ENCODE measurements at places on chromosomes 2 and 18. TPM values are rescaled to one million over a fixed set of nuclear protein-coding genes. Genes with fewer than 3 reads are reported as not detected.

UGT1A6 gene
- polyA plus RNA-seq: not detected

DHRS9 gene
- not detected for polyA plus RNA-seq

COLEC11 gene
- 1.7 TPM for polyA plus RNA-seq

SERPINB12 gene
- polyA plus RNA-seq: not detected

GKN1 gene
- polyA plus RNA-seq: not detected

CROCC2 gene
- polyA plus RNA-seq: not detected

SH3YL1 gene
- 68.6 TPM for polyA plus RNA-seq

C2orf80 gene
- 71.5 TPM for polyA plus RNA-seq

PLEKHH2 gene
- polyA plus RNA-seq: 1.1 TPM
